ENCODE measurements at places on chromosomes 3 and 15.
A peak's percentile ranks its signal among the peaks of the same experiment; 100 is the strongest.

GRCh38 chr3:65706776-65707568 is 331.7 kb downstream of the MAGI1 start:
- DNase-seq: no peak

GRCh38 chr3:138717348-138717747 is 108.8 kb downstream of the FAIM start:
- DNase-seq: no peak

- no peak for DNase-seq
Observed at GRCh38 chr15:90344662-90345061, 7.4 kb upstream of the ZNF774 start.

DNA sequence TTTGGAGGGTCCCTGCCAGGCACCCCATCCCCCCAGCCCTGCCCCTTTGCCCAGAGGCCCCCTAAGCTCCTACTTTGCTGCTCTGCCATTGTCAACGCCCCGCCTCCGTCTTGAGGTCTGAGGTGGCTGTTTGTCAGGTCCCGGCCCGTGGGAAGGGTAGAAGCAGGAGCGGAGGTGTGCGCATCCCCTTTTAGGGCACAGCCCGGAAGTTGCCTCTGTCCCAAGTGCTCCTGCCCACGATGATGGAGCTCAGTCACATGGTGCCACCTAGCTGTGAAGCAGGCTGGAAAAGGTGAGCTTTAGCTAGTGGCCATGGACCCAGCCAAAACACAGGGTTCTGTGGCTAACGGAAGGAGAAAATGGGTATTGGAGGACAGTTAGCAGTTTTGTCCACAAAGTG is 28.5 kb upstream of the LCTL start:
- no peak for DNase-seq

DNA sequence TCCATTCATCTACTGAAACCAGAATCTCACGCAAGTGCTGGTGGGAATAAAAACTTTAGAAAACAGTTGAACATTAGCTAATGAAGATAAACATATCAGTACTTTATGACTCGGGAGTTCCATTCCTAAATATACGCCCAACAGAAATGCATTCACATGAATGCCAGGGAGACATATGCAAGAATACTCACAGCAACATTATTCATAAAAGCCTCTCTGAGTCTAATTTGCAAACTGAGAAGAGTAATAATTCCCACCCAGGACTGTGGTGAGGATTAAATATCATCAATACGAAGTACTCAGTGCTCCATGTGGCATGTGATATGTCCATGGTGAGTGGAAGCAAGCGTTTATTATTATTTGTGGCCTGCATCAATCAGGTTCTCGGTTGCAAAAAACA is 65.6 kb upstream of the OXTR start:
- DNase-seq: no peak

DNA sequence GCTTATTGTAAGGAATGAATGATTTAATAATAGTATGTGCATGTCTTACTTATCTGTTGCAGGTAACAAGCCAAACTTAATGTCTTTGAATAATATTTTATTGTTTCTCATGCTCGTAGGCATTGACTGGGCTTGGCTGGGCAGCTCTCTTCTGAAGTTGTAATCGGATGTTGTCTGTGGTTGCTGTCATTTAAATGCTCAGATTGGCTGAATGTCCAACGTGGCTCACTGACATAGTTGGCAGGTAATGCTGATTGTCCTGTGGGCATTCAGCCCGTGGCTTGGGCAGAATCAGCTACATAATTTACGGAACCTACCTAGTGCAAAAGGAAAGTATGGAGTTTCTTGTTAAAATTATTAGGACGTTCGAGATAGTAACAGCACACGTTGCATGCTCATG is 297.4 kb upstream of the GBE1 start:
- no peak for DNase-seq

- no peak for DNase-seq
Observed at GRCh38 chr15:70281261-70281810, 183.6 kb upstream of the TLE3 start.

GRCh38 chr3:155744626-155745324 is at the start of gene PLCH1:
Gene PLCH1 (minus strand): TSS chr3:155745071. CDS start chr3:155704224, 40,847 bp downstream.
- peak; percentile 64 for DNase-seq

DNA sequence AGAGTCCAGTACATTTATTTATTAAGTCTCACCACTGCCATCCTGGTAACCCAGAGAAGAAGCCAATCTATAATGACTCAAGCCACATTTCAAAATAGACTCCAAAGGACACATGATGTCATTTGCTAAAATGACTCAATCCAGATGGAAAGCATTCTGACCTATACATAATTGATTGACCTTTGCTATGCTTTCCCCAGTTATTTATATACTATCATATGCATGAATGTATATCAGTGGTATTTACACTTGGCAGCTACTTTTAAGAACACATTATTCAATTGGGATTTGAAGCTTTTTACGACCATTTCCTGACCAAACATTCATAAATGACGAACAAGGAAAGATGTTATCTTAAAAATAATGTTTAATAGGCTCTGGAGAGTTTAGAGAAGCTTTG is 297.2 kb downstream of the FHIT start:
- DNase-seq: no peak

DNA sequence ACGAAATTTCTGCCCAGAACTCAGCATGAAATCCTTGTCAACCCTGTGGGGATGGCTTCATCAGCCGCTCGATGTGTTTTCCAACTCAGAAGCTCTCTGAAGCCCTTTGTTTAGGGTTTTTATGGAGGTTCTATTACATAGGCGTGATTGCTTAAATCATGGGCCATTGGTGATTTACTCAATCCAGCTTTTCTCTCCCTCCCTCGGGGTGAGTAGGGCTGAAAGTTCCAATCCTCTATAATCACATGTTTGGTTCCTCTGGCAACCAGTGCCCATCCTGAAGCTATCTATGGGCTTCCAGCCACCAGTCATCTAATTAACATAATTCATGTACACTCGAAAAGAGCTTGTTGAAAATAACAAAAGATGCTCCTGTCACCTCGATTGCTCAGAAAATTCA is 51.6 kb downstream of the GATM start:
- DNase-seq: no peak

- DNase-seq: no peak
Observed at GRCh38 chr15:29074045-29074444, 188.3 kb downstream of the APBA2 start.

DNA sequence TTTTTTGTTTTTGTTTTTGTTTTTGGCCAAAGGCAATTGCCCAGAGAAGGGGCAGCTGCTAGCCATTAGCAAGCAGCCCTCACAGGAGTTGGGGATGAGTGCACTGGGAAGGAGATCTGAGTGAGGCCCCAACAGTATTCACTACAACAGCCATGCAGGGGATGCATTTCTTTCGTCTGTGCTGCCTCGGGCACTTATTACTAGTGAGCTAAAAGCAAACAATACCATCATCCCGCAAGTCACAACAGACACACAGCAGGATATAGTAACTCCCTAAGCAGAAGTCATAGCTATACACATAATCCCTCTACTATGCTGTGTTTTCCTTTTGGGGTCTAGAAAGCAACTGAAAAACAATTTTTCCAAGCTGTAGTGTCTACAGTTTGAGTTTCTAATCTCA is 27.2 kb downstream of the CRTAP start:
- no peak for DNase-seq

GRCh38 chr15:64068133-64068532 is 21.8 kb upstream of the DAPK2 start:
- no peak for DNase-seq

All from erythroblast (primary cell).